ENCODE measurements at places on chromosomes 6 and 20.

DNA sequence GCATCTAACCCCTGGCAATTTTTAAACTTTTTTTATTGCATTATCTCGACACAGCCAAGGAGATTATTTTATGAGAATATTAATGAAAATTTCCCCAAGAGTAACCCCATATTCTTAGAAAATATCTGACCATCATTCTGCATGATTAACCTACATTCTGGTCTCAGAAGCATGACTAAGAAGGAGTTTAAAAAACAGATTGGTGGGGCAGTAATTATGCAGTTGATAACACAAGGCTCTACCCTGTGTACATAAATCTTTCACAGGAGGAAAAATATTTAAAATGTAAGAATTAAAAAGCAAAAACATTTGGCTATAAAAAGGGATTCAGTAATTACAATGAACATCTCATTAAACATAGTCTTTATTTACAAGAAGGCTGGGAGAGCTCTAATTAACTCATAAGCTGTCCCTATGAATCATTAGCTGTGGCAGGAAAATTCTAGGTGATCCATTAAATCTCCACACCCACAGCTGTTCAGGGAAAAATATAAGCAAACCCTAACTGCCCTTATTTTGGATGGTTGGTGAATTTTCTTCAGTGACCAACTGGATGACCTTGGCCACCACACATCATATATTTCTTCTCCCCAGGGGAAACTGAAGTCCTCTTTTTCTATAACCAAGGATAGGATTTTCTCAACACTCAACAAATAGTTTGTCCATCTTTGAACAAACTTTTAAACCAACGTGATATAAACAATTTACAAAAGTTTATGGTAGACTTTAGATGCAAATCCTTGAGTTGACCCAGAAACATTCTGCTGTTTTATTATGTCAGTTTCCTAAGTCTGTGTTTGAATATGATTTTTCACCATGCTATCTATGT, 59.5 kb downstream of the PDE7B start:
- DNase-seq: no peak

- DNase-seq: no peak
These were observed 31.1 kb downstream of the ARID1B start for GRCh38 chr6:156808287-156808686.

DNA sequence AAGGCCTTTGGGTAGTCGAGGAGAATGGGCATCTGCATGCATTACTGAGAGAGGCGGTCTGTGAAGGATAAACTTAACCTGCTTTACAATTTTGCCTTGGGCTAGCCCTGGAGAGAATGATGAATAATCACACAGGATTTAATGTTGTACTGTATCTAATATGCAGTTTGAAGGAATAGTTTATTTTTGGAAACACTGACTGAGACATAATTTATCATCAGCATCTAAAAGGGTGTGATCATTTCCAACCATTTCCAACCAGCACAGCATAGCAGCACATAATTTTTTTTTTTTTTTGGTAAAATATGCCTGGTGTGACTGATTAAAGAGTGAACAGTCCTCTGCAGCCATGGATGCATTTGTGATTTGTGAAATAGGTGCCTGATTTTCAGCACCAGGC, 519.5 kb downstream of the PHF3 start:
- no peak for DNase-seq

- no peak for DNase-seq
These were observed 13.7 kb downstream of the PHF3 start for GRCh38 chr6:63649269-63649668.

- no peak for DNase-seq
These were observed 198.2 kb upstream of the PLCB4 start for GRCh38 chr20:8870652-8871051.

- no peak for DNase-seq
These were observed 81.1 kb upstream of the SMIM8 start for GRCh38 chr6:87241304-87241703.

DNA sequence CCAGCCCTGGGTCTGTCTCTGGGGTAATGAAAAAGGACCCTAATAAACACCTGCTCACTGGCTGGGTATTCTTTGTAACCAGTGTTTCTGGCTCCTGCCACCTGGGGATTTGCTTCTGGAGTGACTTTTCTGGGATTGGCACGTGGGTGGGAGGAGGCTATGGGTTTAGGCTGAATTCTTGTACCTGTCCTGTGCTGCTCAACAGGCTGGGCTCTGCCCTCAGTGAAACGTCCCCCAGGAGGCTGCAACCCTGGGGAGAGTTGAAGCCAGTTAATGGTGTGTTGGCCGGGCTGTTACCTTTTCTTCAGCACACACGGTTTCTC, 6.8 kb downstream of the NPBWR2 start:
- no peak for DNase-seq

DNA sequence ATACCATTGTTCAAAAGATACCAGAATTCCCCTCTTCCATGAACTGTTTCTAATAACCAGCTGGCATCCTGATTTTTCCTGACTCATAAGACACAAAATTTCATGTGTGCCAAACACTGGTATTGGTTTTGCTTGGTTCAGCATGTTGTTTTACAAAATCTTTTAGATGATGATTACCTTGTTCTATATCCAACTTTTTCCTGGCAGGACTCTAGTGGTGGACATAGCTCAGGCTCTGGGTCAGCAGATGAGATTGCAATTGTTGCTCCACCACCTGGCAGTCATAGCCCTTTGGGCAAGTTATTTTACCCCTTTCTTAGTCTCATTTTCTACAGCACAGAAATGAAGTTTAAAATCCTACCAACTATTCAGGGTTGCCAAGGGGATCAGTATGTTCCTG, 6.2 kb downstream of the TRIM38 start:
- DNase-seq: no peak

DNA sequence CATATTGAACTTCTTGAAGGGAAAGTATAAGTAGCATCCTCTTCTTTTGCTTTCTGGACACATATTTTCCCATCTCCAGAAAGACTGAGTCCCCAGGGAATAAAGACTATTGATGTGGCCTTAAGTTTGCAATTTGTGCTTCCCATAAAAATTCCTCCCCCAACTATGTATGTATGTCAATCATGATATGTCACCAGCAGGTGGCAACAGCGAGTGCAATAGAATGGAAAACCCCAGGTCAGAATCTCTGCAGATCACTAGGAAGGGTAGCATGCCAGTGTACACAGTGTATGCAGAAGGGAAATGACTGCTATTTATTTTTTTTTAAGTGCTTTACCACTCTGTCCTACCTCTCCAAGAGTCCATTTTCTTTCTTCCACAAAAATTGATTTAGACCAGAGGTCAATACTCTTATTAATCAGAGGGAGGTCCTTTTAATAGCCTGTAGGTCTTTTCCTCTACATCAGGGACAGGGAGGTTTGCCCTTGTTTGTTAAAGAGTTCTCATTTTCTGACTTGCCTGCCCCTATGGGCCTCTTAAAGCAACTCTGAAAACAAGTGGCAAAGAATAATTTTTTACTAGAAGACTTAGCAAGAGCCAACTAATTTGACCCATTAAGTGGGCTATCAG, 61.4 kb downstream of the BMP2 start:
- no peak for DNase-seq

DNA sequence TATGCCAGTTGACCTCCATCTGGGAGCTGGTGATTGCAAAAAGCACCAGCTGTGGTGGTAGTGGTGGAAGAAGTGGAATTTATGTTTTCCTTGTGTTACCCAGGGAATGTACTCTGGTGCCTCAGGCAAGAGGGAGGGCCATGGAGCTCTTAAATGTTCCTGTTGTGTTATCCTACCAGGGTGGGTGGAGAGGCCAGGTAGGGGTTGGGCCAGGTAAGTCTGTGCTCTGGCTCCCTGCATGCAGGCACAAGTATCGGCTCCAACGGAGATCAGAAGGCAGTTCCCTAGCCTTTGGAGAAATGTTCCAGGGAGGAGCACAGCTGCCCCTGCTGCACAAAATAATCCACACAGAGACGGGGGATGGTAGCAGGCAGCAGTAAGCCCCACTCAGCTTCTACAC, 419.3 kb upstream of the EYS start:
- no peak for DNase-seq

DNA sequence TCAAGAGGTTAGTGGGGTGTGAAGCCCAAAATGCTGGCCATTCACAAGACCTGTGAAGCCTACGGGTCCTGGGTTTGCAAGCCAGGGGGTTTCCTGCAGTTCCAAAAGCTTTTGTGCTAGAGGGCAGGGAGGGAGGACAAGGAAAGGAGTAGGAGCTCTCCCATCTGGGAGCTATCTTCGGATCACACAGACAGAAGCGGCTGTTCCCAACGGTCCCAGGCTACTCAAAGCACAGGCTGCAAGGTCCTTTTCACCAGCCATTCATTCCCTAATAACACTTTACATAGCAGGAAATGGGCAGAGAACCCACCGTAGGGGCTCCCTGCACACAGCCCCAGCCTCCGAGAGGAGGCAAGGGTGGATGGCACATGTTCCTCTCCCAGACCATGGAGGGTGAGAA, 296.9 kb downstream of the FOXC1 start:
- DNase-seq: no peak

DNA sequence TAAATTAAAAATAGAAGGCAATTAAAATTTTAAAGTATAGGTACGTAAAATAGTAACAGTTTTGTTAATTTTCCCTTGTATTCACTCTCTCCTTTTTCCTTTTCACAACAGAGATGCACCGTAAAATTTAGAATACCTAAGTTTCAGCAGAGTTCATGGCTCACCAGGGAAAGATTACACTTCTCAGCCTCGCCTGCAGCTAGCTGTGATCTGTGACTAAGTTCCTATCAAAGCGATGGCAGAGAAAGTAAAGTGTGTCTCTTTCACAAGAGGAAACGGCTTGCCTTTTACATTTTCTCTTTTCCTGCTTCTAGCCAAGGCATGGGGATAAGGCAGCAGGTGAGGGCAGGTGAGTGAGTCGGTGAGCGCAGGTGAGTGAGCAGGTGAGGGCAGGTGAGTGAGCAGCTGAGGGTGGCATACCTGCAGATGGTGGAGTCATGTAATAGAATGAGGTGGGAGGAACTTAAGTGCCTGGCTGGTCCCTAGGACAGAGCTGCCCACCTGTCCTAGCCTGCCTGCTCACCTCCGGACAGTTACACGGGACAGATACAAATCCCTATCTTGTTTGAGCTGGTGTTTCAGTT, 30.9 kb downstream of the ZFP64 start:
- no peak for DNase-seq

- DNase-seq: no peak
These were observed 62.8 kb upstream of the KCNQ5 start for GRCh38 chr6:72559067-72559466.

- peak; percentile 59 for DNase-seq
These were observed 999 bp upstream of the PIM1 start for GRCh38 chr6:37168811-37169495.

- peak; percentile 71 for DNase-seq
These were observed 17.8 kb upstream of the ZNF217 start for GRCh38 chr20:53611449-53611894.

GRCh38 chr6:83860359-83860755, 868 bp downstream of the CYB5R4 start:
- DNase-seq: no peak

DNA sequence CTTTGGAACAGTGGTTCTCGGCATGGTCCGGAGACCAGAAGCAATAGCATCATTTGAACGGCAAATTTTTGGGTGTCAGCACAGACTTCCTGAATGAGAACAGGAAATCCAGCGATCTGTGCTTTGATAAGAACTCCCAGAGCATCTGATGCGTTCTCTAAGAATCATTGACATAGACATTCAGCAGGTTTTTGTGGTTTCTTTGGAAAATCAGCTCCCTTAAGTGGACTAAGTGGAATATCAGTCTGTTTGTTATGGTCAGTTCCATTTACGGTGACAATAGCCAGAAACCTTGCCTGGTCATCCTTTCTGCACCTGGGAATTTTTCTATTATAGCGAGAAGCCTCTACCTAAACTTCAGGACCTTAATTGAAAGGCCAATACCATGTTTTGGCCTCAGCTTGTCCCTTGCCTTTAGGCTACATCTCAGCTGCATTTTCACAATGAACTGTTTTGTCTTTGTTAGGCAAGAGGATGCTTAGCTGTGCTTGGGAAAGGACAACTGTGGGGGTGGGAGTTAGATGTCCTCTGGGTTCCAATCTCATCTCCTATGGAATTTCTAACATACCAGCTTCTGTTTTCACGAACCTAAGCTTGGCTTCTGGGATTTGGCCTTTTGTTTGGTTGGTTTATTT, 299.7 kb downstream of the CDKAL1 start:
- DNase-seq: no peak

GRCh38 chr6:9496837-9497236, 918.0 kb downstream of the TFAP2A start:
- no peak for DNase-seq

- DNase-seq: peak; percentile 39
These were observed 2.4 kb downstream of the C6orf132 start for GRCh38 chr6:42140032-42140431.

DNA sequence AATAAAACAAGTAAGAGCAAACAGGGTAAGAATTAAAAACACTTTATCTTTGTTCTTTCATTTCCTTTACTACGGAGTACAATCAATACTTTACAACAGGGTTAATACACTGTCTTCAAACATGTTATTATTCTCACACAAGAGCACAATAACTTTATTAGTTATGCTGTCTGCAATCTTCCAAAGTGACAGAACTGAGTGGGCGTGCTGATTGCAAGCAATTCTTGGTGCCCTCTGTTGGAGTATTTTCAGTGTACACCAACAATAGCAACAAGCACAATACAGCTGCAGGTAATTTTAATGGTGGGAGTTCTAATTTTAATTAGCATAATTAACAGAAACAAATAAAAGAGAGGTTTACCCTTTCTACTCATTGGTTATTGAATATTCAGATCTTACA, 33.9 kb upstream of the PTPRK start:
- no peak for DNase-seq

DNA sequence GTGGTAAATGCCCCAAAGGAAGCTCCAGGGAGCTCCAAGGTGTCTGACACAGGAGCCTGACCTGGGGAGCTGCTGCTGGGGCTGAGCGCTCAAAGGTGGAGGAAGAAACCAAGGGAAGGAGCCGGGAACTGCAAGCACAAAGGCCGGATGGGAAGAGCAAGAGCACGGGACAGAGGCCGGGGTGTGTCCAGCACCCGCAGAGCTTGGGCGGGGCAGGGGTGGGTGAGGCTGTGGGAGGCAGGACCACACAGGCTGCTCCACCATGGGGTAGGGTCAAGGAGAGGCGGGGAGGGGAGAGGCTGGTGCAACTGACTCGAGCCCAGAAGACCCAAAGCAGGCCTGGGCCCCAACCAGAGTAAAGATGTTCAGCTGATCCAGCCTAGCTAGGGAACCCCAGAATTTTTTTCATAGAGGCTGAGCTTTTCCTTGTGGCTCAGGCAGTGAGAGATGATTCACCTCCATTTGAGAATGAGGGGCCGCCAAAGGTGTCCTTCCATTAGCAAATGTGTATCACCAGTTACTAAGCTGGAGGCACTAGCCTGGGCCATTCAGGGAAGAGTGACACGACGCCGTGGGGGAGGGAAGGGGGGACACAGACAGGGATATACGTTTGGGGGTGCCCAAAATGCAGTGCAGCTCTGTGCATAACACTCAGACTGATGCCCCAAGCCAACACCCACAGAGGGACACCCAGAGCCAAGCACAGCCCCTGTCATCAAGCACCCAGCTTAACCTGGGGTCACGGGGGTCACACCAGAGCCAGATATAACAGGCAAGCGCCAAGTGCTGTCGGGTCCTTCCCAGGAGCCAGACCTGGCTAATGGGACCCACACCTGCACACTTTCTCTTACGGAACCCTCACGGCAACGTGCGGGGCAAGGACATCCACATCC, 21.3 kb upstream of the TLDC2 start:
- no peak for DNase-seq

- DNase-seq: no peak
These were observed 523.6 kb downstream of the KIF16B start for GRCh38 chr20:16049529-16050093.

All from 8988T (cell line).